ENCODE measurements at places on chromosomes 3 and 15.
A peak's percentile ranks its signal among the peaks of the same experiment; 100 is the strongest.

GRCh38 chr3:141266797-141267555, 35.4 kb downstream of the PXYLP1 start:
- DNase-seq = no peak

DNA sequence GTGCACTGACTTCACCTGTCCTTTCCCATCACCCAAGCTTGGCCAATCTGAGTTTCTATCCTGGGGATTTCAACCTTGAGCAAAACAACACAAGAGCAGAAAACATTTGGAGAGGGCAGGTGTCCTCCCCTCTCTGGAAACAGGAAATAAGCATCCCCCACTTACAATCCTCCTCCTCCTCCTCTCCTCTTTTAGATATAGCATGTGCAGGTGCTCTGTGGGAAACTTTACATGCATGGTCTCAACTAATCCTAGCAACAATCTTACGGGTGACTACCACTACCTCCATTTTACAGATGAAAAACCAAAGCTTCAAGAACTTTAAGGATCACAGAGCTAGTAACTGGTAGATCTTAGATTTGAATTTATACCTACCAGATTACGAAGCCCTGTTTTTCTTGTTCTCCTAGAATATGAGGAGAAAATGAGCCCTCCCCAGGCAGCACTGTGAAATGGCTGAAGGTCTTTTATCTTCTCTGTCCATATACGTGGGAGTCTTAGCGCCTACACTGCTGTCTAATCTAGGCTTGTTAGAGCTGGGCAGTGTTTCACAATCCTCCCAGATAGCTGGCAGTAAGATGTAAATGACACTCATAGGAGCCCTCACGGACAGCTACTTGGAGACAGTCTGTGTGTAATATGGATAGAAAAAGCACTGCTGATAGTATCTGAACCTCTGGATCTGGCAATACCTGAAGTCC, 301.2 kb upstream of the PROK2 start:
- DNase-seq = peak; percentile 89

DNA sequence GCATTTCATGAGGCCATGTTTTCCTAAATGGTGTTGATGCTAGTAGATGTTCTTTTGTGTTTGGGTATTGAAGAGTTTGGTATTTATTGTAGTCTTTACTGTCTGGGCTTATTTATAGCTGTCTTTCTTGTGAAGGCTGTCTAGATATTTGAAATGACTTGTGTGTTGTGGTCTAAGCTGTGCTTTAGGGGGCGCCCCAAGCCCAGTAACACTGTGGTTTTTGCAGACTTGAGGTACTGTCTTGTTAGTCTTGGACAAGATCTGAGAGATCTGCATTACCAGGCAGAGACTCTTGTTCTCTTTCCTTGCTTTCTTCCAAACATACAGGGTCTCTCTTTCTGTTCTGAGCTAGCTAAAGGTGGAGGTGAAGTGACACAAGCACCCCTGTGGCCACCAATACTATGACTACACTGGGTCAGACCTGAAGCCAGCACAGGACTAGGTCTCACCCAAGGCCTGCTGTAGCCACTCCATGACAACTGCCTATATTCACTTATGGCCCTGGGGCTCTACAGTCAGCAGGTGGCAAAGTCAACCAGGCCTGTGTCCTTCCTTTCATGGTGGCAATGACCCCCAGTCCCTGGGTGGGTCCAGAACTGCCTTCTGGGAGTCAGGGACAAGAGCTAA, 152.1 kb upstream of the TBC1D5 start:
- DNase-seq = peak; percentile 65

- DNase-seq = no peak
Measured at GRCh38 chr3:62373714-62374333, 474 bp upstream of the FEZF2 start.

DNA sequence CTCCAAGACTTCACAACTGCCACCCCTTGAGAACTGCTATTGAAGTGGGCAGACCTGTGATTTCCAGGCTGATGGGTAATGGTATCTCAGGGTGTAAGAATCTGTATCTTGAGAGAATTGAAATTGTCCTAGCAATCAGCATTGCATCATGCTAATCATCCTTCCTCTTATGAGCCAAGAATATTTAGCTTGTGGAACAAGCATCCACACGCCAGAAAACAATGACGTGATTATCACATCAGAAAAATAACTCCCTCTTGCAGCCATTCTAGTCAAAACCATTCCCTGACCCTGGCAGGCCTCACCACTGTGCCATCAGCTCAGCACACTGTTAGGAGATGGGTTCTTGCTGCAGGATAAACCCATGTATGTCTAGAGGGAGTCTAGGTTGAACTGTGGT, 6.7 kb downstream of the BCL2L10 start:
- DNase-seq = no peak

DNA sequence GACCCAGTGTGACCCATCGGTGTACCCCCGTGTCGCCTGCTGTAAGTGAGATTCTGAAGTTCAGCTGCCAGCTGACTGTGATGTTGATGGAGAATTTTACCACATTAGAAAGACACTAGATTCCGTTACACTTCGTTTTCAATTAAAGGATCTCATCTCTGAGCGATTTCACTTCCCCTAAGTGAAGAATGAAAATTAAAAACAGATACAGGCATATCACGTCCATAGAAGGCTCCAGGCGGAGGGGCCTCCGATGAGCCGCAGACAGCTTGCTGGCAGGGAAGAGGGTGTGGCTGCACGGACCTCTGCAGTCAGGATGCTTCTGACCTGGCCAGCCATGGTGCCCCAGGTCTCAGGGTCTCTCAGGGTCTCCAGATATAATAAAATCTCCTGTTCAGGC, 6.6 kb upstream of the CPN2 start:
- no peak for DNase-seq

GRCh38 chr3:64259636-64260035, 34.4 kb upstream of the PRICKLE2 start:
- no peak for DNase-seq

Measured in erythroblast (primary cell).